Stimulated activated CD4-positive, alpha-beta T cell treated with anti-CD3 and anti-CD28 coated beads, TNF-alpha, amount 100 ng/mL, for 4 hours (primary cell): ENCODE measurements at places on chromosomes 5 and 9.

DNA sequence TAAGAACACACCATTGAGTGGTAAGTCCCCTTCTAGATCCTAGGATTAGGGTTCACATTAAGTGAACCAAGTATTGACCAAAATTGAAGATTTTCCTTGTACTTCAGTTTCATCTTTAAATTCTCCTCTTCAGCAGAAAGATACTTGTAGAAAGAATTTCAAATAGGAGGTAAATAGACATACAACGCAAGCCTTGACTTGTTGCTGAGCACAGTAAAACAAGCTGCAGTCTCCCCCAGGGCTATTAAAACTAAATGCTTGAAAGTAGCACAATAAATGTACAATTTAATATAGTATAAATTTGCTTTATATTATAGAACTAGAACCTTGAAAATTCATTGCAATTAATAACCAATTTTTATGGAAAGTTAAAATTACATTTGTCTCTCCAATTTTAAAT is 170.1 kb upstream of the TARS1 start:
- no peak for DNase-seq

DNA sequence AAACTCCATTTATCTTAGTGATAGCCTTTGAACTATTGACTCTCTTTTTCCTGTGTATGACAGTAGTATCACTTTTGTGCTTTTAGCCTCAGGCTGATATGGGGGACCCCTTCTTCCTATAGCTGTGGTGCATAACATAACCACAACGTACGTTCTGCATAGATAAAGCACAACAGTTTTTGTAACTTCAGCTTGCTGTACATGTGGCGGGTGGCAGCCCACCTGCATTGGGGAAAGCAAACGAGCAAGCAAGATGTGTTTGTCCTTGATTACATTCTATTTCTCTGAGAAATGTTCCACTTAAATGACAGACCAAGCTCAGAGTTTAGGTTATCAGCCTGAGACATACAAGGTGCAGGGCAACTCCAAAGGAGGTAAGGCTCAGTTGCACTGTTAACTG is 309.4 kb downstream of the KDM4C start:
- no peak for DNase-seq

DNA sequence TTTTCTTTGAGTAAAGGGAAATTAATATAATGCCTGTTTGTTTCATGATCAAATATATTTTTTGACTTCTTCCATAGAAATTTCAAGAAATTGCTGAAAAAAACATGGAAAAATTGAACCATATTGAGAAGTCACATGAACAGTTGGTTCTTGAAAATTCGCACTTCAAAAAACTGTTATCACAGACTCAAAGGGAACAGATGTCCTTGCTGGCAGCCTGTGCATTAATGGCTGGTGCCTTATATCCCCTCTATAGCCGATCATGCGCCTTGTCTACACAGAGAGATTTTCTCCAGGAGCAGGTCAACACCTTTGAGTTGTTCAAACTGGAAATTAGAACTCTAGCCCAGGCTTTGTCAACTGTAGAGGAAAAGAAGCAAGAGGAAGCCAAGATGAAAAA is 191.4 kb downstream of the CCDC171 start:
- no peak for DNase-seq

GRCh38 chr5:76472335-76473008 is 69.4 kb downstream of the IQGAP2 start:
- DNase-seq: no peak

DNA sequence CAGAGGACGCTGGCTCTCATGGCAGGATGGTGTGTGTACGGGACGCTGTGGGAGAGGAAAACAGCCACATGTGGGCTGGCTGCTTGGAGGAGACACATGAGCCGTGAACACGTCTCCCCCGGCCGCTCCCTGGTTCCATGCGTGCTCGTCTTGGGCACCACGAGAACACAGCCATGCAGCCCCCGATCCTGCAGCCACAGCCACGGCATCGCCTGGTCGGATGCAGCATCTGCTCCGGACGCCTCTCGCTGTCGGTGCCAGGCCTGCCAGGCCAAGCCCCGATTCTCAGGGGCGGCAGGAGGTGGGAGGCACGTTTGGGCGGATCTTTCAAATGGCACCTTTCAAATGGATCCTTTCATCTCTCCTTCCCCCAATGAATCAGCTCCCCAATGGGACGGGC is 3.2 kb downstream of the LCN10 start:
- DNase-seq: no peak

DNA sequence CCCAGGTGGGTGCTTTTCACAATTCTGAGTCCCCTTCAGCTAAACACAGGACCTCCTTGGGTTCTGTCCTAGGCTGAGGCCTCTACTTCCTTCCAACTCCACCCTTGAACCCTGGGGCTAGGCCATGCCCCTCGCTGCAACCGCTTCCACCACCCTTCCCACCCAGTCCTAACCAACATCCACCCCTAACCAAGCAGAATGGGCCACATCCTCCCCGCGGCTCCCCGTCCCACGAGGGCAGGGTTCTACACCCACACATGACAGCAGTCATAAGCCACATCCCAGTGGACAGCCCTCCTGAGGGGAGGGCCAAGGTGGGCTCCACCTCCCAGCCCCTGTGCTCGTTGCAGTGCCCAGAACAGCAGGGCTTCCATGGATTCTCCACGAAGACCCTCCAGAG is 65.8 kb downstream of the SHB start:
- DNase-seq: no peak

DNA sequence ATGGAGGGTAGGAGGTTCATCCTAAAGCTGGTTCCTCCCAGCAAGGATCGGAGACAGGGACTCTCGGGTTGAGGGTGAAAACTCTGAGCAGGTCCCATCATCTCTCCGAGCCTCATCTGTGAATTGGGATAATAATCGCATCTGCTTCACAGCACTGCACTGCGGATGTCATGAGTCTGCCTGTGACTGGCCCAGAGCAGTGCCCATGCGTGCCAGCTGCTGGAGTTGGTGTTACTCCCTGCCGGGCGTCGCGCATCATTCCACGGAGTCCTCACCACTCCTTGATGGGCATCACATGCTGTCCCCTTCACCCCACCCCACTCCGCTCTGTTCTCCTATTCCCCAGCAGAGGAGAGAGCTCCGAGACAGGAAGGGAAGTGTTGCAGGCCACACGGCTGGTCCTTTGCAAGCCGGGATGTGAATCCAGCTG is 35.1 kb upstream of the ORM1 start:
- DNase-seq: no peak

DNA sequence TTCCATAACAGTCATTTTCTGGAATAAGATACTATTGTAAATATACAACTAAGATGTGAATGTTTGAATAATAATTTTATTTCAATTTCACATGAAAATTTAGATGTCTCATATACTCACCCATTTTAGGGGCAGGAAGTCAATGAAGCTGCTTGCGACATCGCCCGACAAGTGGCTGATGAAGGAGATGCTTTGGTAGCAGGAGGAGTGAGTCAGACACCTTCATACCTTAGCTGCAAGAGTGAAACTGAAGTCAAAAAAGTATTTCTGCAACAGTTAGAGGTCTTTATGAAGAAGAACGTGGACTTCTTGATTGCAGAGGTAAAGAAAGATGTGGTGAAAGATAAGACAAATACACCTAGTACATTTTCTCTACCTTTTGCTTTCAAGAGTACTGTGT is 8.6 kb downstream of the BHMT start:
- DNase-seq: no peak

DNA sequence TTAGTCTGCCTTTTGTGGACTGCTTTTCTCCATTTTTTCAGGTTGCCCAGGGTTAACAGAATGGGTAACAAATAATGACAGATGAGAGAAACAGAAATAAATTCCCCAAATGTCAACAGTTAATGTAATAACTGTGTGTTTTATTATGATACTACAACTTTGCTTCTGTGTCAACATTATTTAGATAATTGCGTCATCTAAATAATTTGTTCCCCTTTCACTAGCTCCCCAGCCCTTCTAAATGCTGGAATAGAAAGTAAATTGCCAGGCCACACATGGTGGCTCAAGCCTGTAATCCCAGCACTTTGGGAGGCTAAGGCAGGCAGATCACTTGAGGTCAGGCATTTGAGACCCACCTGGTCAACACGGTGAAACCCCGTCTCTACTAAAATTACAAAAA is 53.5 kb downstream of the RNF38 start:
- DNase-seq: no peak

DNA sequence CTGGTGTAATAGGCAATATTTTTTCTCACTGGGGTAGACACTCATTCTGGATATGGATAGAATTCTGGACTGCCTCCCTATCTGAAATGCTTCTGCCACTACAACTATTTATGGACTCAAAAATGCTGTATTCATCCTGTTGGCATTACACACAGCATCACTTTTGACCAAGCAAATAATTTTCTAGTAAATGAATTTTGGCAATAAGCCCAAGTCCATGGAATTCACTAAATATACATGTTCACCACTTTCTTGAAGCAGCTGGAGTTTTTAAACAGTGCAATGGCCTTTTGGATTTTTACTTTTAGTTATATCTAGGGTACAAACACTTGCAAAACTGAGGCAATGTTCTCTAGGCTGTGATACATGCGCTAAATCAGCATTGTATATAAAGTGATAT is 724.9 kb upstream of the EDIL3 start:
- DNase-seq: no peak

DNA sequence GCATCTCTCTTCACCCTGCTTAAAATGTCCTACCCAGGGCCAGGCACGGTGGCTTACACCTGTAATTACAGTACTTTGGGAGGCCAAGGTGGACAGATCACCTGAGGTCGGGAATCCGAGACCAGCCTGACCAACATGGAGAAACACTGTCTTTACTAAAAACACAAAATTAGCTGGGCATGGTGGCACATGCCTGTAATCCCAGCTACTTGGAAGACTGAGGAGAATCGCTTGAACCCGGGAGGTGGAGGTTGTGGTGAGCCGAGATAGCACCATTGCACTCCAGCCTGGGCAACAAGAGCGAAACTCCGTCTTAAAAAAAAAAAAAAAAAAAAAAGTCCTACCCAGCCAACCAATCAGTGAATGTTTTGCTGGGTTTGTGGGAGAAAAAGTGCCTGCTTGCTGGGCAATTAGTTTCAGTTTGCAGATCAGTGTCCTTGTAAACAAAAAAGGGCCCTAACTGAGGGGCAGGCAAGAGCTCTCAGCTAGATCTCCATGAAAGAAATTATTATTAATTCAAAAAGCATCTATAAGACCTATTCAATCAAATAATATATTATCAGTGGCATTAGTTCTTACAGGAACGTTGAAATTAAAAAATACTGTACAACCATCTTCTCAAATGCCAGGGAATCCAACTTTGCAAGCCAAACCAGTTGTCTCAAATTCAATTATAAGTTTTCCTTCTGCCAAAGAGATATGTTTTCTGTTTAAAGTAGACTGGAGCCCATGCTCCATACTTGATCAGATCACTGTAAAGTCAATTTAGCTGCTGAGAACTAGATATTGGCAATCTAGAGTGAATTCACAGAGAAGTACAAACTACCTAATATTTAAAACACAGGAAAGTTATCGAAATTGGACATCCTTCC is 3.9 kb downstream of the MEGF9 start:
- no peak for DNase-seq

DNA sequence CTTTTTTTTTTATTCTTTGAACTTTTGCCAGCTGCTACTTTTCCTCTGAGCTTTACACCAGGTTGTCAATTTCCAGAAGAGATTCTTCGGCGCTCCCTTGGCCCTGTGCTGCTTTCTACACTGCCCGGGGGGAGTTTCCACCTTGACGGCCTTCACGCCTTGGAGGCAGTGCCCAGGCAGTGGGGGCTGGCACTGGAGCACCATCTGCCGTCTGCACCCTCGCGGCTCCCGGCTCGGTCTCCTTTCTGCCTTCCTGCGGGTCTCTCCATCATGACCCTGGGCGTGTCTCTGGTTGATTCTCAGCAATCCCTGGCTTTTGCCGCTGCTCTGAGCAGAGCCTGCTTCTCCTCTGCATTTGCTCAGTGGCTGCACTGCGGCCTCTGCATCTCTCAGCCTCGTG is 2.9 kb downstream of the SLC6A18 start:
- no peak for DNase-seq

DNA sequence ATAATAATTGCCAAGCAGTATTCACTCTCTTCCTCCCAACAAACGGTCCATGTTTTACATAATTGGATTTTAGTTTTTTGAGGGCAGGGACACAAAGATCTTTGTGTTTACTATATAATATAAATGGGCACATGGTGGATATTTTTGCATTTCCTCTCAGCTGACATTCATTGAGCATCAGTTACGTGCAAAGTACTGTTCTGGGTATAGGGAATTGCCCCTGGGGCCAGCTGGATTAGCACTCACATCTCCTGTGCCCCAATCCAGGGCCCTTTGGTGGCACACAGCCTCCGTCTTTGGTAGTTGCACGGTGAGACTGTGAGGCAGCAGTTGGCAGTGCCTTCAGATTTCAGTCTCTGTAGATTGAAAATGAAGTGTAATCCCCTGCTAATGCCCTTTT is 1.6 kb downstream of the TDRD7 start:
- no peak for DNase-seq

- no peak for DNase-seq
Observed at GRCh38 chr9:73231203-73231602, 79.5 kb downstream of the ANXA1 start.

DNA sequence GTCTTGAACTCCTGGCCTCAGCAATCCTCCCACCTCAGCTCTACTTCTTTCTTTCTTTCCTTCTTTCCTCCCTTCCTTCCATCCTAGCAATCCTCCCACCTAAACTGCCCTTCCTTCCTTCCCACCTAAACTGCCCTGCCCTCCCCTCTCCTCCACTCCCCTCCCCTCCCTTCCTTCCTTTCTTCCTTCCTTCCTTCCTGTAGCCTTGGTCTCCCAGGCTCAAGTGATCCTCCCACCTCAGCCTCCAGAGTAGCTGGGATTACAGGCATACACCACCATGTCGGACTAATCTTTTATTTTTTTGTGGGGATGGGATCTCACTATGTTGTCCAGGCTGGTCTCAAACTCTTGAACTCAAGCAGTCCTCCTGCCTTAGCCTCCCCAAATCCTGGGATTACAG is 65.8 kb downstream of the NFIB start:
- DNase-seq: no peak

GRCh38 chr9:72907421-72907820 is 45.4 kb downstream of the ALDH1A1 start:
- DNase-seq: no peak

GRCh38 chr9:136010176-136010575 is 49.0 kb upstream of the UBAC1 start:
- no peak for DNase-seq

- no peak for DNase-seq
Observed at GRCh38 chr9:98846879-98847278, 39.4 kb downstream of the GALNT12 start.

- DNase-seq: no peak
Observed at GRCh38 chr5:21058289-21058688, 1070.3 kb upstream of the CDH18 start.
